ENCODE measurements at places on chromosomes 12 and 14.

GRCh38 chr14:92317511-92317910 is 5.5 kb upstream of the SLC24A4 start:
- no peak for DNase-seq

DNA sequence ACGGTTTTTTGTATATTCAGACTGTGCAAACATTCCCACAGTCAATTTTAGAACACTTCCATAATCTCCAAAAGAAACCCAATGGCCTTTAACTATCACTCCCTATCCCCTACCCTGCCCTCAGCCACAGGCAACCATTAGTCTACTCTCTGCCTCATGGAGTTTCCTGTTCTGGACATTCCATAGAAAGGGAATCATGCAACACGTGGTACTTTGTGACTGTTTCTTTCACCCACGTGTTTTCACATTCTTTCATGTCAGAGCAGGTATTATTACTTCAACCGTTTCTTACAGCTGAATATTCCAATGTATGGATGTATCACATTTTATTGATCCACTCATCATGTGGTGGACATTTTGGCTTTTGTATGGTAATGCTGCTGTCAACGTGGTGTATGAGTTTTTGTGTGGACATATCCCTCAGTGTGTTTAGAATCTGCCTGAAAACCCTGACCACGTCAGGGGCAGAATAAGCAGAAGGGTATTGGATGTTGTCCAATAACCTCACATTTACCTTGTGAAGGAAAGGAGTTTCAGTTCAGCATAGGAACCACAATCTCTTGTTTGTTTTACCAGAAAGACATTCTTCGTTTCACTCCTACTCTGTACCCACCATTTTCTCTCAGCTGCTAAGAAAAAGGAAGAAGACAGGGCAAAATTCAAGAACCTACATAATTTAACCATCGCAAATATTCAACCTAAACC is 107.5 kb upstream of the DYRK2 start:
- DNase-seq, result no peak

- no peak for DNase-seq
Observed at GRCh38 chr14:75295061-75295461, 16.4 kb downstream of the FOS start.

DNA sequence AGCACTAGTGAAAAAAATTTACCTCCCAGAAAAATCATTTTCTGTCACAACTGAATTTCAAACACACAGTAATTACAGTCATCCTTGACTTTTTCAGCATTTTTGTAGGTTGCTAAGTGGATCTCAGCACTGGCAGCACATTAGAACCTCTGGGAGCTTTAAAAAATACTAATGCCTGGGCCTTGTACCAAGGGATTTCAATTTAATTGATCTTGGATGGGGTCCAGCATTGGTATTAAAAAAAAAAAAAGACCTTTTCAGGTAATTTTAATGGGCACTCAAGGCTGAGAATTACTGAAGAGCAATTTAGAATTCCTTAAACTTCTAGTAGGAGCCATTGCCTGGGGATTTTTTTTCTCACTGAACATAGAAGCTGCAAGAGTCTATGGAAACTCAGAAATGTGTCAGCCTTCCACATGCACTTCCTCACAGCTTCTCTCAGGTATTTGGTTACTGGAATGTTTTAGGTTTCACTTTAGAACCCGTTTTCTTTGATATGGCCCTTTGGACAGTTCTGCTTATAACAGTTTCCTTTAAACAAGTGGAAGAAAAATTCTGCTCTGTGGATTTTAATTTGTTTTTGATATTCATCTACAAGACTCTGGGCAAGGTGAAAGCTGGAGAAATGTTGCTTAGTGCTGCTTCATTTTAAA is 88.5 kb upstream of the DACT1 start:
- DNase-seq, result no peak

DNA sequence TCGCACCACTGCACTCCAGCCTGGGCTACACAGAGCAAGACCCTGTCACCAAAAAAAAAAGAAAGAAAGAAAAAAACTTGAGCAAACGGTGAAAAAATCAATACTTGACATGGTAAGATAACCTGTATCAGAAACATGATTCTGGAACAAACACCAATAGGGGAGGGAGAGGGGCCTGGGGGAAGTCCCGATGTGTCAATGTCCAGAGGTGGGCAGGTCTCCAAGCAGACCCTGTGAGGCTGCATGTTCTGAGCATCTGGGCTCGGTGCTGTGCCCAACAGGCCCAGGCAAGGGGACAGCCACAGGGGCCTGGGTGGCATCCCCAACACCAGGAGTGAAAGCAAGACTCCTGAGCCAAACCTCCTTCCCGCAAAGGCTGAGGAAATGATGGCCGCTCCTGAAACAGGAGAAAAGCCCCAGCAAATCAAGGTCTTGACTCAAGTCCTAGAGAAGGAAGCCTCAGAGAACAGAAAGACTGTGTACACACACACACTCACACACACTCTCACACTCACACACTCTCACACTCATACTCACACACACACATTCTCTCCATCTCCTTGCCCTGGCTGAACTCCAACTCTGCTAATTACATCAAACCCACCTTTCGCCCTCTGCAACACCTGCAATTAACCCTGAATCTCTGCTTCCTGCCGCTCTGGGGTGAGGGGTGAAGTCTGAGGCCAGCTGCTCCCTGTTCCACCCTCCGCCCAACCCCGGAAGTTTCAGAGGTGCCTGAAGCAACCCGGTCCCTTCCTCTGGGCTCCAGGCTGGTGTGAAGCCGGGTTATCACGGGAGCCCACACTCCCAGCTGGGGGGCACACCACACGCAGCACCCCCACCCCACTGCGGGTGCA is 20.4 kb downstream of the CCDC88C start:
- DNase-seq, result no peak
